ENCODE measurements at places on chromosomes 7 and 10. TPM values are rescaled to one million over a fixed set of nuclear protein-coding genes. Genes with fewer than 3 reads are reported as not detected.

The ACHE gene
- total RNA-seq: not detected

The TAX1BP1 gene
- 111 TPM for total RNA-seq

The CPA4 gene
- total RNA-seq: not detected

The TMEM196 gene
- total RNA-seq: not detected

The PRSS37 gene
- total RNA-seq: not detected

The KCNIP2 gene
- total RNA-seq: 3.4 TPM

The AKAP9 gene
- 91.4 TPM for total RNA-seq

The ZNF398 gene
- 28.4 TPM for total RNA-seq

The HOXA9 gene
- total RNA-seq: not detected

The RPEL1 gene
- total RNA-seq: not detected

The TMEM139 gene
- 1.8 TPM for total RNA-seq

The MEOX2 gene
- total RNA-seq: not detected

The ANXA8L1 gene
- total RNA-seq: not detected

The CUBN gene
- total RNA-seq: 10.9 TPM

The WNT2 gene
- not detected for total RNA-seq

The RBP4 gene
- not detected for total RNA-seq

The VSTM4 gene
- total RNA-seq: not detected

The RBP3 gene
- not detected for total RNA-seq

The TAS2R38 gene
- not detected for total RNA-seq

The CLDN4 gene
- total RNA-seq: not detected

The CELF2 gene
- 173 TPM for total RNA-seq

The OPALIN gene
- not detected for total RNA-seq

The EEPD1 gene
- 8.0 TPM for total RNA-seq

The SH2D4B gene
- total RNA-seq: 0.17 TPM

The SEMA3D gene
- not detected for total RNA-seq

The ADAM12 gene
- 0.17 TPM for total RNA-seq

The HOXA10 gene
- total RNA-seq: not detected

The WNT8B gene
- not detected for total RNA-seq

The SYT15B gene
- 0.38 TPM for total RNA-seq

The SLK gene
- 30.9 TPM for total RNA-seq

The ANKRD61 gene
- total RNA-seq: not detected

The MMD2 gene
- total RNA-seq: not detected

The LRRN3 gene
- total RNA-seq: 41.5 TPM

The ADAM22 gene
- total RNA-seq: 5.2 TPM

The PTPN20 gene
- 1.9 TPM for total RNA-seq

The SMO gene
- not detected for total RNA-seq

The CYP26C1 gene
- 0.22 TPM for total RNA-seq

The UPK3B gene
- 2.7 TPM for total RNA-seq

The SCIN gene
- total RNA-seq: 0.20 TPM

The MAGI2 gene
- 0.25 TPM for total RNA-seq

The CYP3A7 gene
- total RNA-seq: not detected

The RADIL gene
- not detected for total RNA-seq

The MRPS33 gene
- 48.0 TPM for total RNA-seq

The MYL10 gene
- not detected for total RNA-seq

The CPA2 gene
- not detected for total RNA-seq

The GPNMB gene
- 32.5 TPM for total RNA-seq

The GPR15LG gene
- not detected for total RNA-seq

The SP8 gene
- not detected for total RNA-seq

All from CD4-positive, alpha-beta memory T cell (primary cell).